Islet precursor cell (in vitro differentiated cells): ENCODE measurements at places on chromosomes 3 and 15.

DNA sequence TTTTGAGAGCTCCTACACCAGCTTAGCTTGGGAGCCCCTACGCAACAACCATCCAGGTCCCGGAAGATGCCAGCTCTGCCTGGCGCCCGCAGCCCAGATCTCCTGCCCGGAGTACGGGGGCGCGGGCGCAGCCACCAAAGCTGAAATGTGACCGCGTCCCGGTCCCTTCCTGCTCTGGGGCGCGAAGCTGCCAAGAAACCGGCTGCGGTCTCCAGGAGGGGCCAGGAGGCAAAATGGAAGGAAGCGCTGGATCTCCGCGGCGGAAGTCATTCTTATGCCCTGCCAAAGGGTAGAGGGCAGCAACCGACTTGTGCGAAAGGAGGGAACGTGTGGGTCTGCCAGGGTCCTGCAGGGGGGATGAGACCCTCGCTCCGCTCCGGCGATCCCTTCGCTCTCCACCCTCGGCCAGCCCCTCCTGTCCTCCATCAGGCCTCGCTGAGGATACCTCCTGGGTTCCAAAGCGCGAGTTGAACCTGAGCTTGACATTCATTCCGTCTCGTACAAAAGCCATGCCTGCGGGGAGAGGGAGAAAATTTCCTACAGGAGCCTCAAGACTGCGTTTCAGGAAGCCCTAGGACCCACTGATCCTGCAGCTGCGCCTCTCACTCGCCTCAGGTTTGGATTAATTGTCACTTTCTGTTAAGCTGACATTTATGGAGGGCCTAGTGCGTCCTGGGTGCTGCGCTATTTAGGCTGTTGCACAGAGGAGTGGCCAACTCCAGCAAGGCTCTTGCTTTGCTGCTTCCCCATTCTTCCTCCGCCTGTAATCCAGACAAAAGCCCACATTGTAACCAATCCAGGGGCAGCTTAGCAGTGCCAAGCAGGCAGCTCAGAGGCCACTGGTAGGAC is 98.3 kb upstream of the VGLL3 start:
- no peak for DNase-seq

DNA sequence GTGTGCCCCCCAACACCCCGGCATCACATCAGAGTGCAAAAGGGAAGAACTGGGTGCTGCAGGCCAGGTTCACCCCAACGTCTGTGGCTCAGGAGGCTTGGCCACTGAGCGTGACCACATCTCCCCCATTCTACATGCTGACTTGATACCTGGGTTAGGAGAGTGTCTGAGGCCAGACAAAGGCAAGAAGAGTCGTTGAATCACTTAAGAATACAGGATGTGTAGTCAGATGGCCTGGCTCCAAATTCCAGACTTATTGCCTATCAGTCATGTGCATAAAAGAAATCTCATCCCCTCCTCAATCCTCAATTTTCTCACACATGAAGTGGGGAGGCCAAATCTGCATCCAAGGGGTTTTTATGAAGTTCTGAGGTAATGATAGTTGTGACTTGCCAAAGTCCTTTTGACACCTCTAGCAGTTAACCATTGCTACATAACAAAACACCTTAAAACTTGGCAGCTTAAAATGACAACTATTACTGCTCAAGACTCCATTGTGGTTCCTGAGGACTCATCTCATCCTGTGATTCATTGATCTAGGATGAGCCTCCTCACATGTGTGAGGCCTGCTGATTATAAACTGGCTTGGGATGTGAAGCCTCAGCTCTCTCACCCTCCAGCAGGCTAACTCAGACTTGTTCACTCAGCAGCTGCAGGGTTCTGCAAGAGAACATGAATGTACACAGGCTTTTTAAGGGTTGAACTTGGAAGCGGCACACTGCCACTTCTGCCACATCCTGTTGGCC is 138.8 kb upstream of the TLE3 start:
- DNase-seq: peak; percentile 44

GRCh38 chr3:50375258-50375931 is 16.1 kb upstream of the TMEM115 start:
- DNase-seq: no peak

- no peak for DNase-seq
Observed at GRCh38 chr3:102182162-102182561, 252.7 kb upstream of the ZPLD1 start.

- DNase-seq: no peak
Observed at GRCh38 chr3:71489315-71489761, 94.2 kb downstream of the FOXP1 start.

GRCh38 chr3:19063936-19064335 is 84.4 kb upstream of the KCNH8 start:
- DNase-seq: no peak

DNA sequence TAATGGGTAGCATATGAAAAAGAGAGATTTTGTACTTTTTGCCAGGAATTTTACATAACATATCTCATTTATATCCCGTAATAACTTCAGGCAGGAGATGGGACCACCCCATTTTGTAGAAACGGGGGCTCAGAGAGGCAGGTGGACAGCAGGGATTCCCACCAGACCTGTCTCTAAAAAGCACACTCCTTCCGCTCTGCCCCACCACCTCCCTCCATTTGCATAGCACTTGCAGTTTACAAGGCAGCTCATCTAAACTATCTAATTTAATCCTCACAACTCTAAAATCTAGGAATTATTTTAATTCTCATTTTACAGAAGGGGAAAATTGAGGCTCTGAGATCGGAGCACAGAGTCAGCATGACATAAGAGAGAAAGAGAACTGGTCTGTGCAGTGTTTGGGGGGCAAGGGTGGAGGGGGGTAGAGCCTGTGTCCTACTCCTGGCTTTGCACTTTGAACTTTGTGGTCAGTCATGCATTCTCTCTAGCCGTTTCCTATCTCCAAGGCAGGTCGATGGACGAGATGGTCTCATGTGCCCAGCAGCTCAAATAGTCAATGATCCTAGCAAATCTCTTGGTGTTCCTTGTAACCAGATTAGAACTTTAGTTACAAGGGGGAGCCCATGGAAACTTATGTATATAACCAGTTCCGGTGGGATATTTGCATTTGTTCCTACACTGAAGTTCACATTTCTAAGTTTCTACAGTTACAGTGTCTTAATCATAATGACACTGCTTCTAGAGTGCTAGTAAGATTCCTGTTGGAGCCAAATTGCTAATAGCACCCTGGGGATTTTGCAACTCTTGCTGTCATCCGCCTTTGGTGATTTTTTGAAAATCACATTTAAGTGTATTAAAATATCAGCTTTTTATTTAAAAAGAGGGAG is 18.6 kb downstream of the CRYGS start:
- no peak for DNase-seq

- no peak for DNase-seq
Observed at GRCh38 chr3:146162561-146162960, 1.6 kb upstream of the PLOD2 start.

DNA sequence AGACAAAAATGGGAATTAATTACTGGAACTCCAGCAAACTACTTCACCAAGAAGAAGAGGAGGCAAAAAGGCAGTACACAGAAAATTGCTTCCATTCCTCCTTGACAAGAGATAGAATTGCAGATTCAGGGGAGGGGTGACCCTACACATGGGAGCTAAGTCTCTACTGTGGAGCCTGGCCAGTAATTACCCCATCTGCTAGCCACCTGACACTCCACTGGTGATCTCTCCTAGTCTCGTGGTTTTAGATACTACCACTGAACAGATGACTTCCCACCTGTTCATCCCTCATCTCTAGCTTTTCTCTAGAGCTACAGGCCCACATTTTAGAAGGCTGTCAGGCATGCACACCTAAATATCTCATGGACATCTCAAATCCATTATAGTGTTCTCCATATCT is 224.3 kb upstream of the NR2F2 start:
- no peak for DNase-seq

GRCh38 chr3:116776880-116777785 is 67.6 kb downstream of the TUSC7 start:
- peak; percentile 68 for DNase-seq

DNA sequence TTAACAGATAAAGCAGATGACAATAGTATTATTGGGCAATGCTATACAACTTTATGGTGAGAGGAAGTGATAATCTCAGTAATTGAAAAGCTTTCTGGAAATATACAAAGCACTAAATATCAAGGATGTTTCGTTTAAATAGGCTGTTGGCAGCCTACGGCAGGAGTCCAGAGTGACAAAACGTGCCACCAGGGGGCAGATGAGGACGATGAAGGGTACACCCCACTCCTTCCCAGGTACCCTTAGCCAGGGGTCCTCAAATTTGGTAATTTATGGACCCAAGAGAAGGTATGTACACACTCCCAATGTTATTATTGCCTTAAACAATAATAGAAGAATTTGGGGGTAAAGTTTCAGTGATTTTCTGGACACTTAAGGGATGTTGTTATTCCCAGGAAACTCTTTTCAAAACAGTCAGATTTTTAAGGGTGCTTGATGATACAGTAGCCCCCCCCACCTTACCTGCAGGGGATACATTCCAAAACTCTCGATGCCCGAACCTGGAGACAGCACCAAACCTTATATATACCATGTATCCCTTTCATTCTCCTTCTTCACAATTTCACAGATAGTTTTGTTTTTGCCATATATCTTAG is 1.4 kb upstream of the MAGEL2 start:
- DNase-seq: no peak

- no peak for DNase-seq
Observed at GRCh38 chr3:172259726-172260248, 188.5 kb downstream of the GHSR start.

DNA sequence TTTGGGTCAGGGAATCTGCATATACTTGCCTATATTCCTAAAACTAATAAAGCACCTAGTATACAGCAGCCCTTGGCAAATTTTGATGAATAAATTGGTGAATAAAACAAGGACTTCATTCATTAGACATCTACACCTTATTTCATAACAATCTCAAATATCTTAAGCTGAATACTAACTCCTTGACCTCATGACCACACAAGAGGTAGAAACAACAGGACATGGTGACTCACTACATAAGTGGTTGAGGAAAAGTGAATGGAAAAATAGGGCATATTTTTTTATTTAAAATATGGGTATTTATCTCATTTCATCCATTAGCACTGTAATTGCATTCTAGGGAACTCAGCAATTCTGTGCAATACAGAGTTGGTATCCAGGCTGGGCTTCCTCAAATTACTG is 7.8 kb upstream of the STAC start:
- no peak for DNase-seq

GRCh38 chr3:56620371-56620770 is 62.7 kb downstream of the TASOR start:
- no peak for DNase-seq

- DNase-seq: no peak
Observed at GRCh38 chr3:184713040-184713355, 1.1 kb upstream of the MAGEF1 start.

- no peak for DNase-seq
Observed at GRCh38 chr15:95174301-95175259, 943.2 kb downstream of the MCTP2 start.

DNA sequence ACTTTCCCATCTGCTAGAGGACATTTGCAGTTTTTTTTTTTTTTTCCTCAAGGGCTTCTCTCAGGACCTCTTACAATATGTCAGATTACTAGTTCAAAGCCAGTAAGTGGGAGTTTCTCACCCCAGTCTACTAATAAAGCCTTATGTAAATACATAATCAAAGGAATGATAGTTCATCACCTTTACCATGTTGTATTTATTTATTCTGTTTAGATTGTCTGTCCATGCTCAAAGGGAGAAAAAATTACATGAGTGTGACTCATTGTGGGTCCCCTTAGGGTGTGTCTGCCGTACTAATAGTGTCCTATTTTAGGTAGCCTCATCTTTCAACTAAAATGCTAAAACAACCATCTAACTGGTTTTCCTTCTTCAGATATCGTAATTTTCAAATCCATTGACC is 917.6 kb downstream of the EPHA3 start:
- DNase-seq: no peak

- no peak for DNase-seq
Observed at GRCh38 chr15:83504365-83504764, 57.2 kb downstream of the SH3GL3 start.

GRCh38 chr3:54891540-54891897 is 36.3 kb downstream of the LRTM1 start:
- DNase-seq: peak; percentile 98

DNA sequence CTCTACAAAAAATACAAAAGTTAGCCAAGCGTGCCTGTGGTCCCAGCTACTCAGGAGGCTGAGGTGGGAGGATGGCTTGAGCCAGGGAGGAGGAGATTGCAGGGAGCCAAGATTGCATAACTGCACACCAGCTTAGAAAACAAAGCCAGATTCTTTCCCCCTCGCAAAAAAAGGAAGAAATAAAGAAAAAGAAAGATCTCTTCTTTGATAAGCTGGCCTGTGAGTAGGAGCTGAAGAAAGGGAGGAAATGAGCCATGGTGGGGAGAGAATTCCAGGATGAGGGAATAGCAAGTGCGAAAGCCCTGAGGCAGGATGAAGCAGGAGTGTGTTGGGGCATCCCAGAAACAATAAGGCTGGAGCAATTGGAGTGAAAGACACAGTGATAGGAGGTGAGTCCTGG is 24.5 kb upstream of the TOP2B start:
- peak; percentile 66 for DNase-seq

- DNase-seq: peak; percentile 55
Observed at GRCh38 chr15:58136731-58137130, 1.4 kb upstream of the AQP9 start.

GRCh38 chr15:74988007-74988800 is 7.2 kb upstream of the SCAMP5 start:
- DNase-seq: peak; percentile 87

- DNase-seq: no peak
Observed at GRCh38 chr15:35880896-35881295, 334.9 kb upstream of the DPH6 start.

DNA sequence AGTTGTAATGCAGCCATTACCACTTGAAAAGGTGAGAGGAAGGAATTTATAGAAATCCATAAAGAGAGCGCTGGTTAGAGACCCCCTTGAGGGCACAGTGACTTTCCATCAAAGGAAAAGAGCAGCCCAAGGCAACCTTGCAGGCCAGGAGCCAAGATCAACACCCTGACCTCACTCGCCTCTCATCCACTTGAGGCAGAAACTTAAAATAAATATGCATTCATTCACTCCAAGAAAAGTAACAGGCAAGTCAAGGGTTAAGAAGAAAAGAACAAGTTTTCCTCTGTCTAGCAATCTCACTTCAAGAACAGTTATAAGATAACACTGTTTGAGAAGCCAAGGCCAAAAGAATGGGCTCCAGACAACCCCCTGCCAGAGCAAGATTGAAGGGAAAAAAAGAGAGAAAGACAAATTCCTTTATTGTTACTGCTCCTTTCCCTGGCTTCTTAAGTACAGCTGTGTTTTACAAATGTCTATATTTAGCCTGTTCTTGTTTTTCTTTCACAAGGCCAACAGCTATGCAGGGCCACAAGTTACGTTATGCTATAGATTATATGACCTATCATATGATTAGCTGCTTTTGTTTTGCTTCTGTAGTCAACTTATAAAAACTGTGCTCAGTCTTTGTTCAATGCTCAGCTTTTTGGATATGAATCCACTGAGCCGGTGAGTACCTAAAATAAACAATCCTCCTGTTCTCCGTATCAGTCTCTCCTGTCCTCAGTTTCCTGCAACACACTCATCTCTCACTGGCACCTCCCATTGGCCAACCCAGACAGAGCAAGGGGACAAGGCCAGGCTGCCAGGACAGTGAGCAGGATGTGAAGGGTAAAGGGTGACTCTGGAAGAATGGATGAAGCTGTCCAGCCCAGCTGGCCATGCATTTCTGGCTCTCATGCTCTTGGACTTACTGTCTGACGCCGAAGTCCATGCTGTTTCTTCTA is 15.8 kb upstream of the SSUH2 start:
- no peak for DNase-seq

- peak; percentile 76 for DNase-seq
Observed at GRCh38 chr15:40844696-40845030, 815 bp downstream of the SPINT1 start.

GRCh38 chr15:43429687-43430086 is 58.8 kb downstream of the TUBGCP4 start:
- DNase-seq: no peak

GRCh38 chr15:71509139-71509538 is 301.2 kb upstream of the NR2E3 start:
- DNase-seq: no peak
